ENCODE measurements at places on chromosomes 4 and X.

- no peak for ATAC-seq
These were observed 11.2 kb downstream of the EPGN start for GRCh38 chr4:74319470-74319869.

DNA sequence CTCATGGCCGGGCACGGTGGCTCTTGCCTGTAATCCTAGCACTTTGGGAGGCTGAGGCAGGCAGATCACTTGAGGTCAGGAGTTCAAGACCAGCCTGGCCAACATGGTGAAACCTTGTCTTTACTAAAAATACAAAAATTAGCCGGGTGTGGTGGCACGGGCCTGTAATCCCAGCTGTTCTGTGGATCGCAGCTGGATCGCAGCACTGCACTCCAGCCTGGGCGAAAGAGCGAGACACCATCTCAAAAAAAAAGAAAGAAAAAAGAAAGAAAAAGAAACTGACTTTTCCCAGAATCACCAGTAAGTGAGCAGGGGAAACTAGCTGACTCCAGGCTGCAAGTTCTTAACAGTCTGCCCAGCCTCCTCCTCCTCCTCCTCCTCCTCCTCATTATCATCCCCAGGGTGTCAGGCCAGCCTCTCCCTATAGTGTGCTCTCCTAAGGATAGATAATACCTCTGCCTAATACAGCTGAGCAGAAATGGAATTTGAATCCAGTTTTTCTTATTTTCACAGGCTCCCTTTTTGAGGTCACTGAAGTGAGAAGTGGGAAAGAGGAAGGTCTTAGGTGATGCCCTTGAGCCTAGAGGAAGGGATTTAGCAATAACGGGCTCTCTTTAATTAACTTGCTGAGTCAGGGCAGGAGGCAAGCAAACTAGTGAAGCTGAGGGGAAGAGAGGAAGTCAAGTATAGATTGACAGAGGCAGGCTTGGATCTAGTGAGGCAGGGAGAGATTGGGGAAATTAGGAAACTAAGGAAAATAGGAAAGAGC is 11.8 kb upstream of the ELF2 start:
- ATAC-seq = no peak

DNA sequence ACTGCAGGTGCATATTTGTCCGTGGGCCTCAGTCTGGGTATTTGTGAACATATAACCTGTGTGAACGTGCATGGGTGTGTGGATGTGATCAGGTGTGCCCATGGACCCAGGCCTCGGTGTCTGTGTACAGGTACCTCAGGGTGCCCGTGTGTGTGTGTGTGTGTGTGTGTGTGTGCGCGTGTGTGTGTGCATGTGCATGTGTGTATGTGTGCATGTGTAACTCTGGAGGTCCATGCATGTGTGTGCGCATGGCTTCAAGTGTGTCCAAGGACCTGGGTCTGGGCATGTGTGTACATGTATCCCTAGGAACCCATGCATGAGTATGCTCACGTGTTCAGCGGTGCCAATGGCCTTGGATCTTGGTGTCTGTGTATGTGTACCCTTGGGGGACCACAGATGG is 15.8 kb downstream of the FTSJ1 start:
- ATAC-seq = no peak

DNA sequence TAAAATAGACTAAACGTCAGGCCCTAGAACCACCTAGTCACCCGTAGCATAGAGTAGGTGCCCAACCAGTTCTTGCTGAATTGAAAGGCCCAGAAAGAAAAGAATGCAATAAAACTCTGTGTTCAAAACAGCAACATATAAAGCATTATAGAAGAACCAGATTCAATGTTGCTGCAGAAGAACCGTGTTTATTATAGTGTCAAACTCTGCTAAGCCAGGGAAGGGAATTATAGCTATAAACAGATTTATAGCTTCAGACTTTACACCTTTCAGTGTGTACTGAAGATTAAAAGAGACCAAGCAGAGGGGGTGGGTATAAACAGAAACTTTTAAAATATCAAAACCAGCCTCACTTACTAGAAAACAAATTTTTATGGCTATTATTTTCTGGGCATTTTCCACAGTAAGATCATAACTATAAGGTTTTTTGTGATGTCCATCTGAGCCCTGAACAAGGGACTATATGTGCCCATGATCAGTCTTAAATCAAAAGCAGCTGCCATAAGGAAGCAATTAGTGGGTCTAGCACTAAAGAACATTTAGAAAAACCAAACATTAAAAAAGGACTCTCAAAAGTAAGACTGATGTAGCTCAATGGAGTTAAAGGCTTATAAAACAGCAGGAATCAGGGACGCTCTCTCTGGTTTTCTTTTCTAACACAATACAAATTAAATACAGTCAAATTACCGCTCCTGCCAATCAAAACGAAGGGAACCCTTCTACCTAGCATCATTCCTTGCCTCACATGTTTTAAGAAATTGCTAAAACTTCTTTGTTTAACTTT is 219.7 kb upstream of the ETNPPL start:
- ATAC-seq = no peak

GRCh38 chr4:123921339-123921738 is 524.7 kb downstream of the SPRY1 start:
- no peak for ATAC-seq

- ATAC-seq = peak; percentile 28
These were observed 454 bp downstream of the BTC start for GRCh38 chr4:74793757-74794381.

DNA sequence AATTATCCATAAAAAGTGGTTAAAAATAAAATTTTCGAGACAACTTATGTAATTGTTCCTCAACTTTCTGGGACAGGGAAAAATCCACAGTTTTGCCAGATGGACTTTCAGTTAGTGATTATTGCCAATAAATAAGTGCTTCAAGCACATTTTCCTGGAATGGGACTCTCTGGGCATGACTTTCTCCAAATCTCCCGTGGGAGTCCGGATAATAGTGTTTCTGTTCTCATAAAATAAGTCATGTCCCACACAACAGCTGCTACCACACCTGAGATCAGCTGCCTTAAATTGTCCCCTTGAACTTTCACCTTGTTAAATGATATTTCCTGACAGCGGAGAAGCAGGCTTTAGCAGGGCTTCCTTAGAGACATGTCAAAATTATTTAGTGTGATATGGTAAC is 133.4 kb upstream of the NAP1L5 start:
- ATAC-seq = no peak

- no peak for ATAC-seq
These were observed 240.5 kb downstream of the CFAP47 start for GRCh38 chrX:36160081-36160480.

DNA sequence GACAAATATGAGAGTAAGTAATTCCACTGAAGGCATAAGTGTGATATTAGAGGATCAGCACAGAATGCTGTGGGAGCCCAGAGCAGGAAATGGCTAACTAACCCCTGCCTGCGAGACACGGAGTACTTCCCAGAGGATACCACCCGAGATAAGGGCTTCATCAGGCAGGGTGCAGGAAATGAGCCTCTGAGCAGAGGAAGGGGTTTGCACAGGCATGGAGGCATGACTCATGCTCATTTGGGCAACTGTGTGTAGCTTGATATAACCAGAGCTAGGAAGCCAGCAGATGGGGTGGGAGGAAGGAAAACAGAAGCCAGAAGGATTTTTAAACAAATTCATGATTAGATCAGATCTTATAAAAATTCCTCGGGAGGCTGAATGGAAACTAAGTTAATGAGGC is 70.0 kb upstream of the TSPAN5 start:
- ATAC-seq = peak; percentile 54

Data from activated T-helper 17 cell treated with anti-CD3 and anti-CD28 coated beads, Interleukin-2, amount 50 U/mL, for 72 hours (primary cell).